ENCODE measurements at places on chromosomes 1 and 21.

DNA sequence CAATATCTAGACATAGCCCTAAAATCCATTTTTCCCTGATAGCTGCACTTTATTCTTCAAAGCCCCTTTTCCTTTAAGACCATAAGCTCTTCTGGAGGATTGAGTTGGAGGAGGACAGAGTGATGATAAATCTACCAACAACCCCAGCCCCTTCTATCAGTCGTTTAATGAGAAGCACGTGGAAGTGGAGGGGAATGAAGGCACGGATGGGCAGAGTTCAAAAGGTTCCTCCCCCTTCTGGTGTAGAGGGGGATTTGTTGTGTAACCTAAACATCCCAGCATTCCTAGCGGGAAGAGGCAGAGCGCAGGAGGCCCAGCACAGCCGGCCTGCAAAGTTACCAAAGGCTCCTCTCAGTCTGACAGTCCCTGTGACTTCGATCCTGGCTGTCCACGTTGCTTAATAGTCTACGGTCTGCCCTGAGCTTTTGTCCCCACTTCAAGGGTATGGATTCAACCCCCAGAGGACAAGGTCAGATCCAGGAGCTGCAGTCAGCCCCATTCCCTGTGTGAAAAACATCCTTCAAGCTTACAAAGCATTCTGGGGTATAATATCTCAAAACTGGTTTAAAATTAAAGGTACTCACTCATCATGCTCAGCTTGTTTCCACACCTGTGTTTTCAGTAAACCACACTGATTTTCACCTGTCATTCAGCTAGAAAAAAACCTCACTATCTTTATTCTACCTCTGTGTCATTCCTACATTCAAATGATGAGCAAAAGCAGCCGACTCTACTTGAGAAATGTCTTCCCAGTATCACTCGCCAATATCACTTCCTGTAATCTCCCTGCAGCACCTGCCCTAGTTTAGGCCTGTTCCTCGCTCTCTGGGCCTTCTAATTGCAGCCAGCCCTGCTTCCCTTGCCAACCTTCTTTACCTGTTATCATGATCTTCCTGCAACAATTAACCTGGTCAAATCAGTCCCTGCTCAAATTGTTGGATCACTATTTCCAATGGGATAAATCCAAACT, 117.9 kb downstream of the PLPP3 start:
- no peak for DNase-seq

- DNase-seq = no peak
Measured at GRCh38 chr1:47917687-47918086, 79.5 kb downstream of the TRABD2B start.

- peak; percentile 32 for DNase-seq
Measured at GRCh38 chr1:92484472-92485380, 2.0 kb downstream of the GFI1 start.

GRCh38 chr1:29650476-29650875, 414.2 kb downstream of the PTPRU start:
- DNase-seq = no peak

GRCh38 chr1:116556289-116557006, 14.4 kb downstream of the CD58 start:
- peak; percentile 98 for DNase-seq

DNA sequence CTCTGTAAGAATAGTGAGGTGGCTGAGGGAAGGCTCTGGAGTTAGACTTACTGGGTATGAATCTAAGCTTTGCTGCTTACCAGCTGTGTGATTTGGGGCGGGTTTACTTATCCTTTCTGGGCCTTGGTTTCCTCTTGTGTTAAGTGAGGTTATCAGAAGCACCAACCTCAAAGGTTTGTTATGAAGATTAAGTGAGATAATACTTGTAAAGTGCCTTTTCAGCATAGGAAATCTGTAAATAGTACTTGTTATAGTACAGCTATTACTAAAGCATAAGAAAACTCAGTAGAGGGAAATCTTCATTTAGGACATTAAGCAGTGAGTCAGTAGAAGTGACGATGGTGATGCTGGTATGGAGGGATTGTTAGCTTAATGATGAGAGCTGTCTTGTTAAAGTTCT, 12.1 kb downstream of the HHAT start:
- no peak for DNase-seq

DNA sequence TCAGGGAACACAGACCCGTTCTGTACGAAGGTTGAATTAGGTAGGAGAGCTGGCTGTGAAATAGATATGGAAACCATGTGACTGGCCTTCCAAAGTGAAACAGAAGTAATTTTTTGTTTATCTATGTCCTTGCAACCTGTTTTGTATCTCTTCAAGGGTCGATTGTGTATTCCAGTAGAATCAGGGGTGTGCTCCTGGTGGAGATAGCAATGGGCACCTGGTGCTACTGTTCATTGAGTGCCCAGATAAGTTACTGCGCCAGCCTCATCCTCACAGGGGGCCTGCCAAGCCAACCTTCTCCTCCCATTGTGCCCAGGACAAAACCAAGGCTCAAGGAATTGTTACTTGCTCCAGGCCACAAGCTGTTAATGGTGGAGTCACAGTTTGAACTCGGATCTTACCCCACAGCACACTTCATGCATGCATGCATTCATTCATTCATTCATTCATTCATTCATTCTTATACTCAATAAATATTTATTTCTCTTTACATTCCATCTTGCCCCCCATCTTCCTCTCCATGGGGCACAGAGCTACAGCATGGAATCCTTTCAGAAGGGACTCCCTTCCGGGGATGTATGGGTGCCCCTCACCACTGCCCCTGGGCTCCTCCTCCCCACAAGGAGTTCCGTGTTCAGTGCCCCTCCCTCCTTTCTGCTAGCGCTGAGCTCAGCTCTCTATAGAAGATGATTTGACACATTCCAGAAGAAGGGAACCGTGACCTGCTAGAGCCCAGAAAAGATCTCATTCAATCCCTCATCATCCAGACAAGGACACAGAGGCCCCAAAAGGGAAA, 24.0 kb downstream of the ADORA1 start:
- DNase-seq = no peak

DNA sequence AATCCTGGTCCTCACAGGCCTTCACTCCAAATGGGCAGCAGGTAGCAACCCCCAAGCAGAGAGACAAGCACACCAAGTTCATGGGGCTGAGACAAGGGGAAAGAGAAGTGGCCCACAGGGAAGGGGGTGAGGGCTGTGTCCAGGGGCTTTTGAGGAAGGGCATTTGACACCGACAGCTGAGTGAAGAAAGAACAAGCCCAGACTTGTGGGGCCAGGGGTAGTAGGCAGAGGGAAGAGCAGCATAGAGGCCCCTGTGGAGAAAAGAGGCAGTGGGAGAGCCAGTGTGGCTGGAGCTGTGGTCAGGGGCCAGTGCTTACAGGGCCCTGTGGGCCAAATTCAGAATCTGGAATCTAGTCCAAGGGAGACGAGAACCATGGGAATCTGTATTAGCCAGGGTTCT, 85.4 kb downstream of the IGSF21 start:
- no peak for DNase-seq

GRCh38 chr1:221442056-221442455, 299.8 kb downstream of the DUSP10 start:
- no peak for DNase-seq

DNA sequence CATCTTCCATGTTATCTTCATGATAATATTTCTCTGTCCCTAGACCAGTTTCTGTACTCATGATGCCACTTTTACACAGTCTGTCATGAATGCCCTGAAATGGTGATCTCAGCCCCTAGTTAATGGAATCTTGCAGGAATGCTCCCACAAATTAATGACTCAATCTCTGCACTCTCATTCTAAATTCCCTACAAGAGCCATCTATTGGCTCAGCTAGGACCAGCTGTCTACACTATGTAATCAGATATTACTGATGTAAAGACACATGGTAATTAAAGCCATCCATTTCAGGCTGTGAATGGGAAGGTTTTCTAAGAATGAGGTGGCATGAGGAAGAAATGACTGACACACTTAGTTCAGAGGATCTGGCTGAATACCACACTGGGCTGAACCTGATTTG, 199.1 kb upstream of the KCND3 start:
- DNase-seq = no peak

GRCh38 chr1:170326186-170326585, 180.4 kb downstream of the NTMT2 start:
- no peak for DNase-seq

DNA sequence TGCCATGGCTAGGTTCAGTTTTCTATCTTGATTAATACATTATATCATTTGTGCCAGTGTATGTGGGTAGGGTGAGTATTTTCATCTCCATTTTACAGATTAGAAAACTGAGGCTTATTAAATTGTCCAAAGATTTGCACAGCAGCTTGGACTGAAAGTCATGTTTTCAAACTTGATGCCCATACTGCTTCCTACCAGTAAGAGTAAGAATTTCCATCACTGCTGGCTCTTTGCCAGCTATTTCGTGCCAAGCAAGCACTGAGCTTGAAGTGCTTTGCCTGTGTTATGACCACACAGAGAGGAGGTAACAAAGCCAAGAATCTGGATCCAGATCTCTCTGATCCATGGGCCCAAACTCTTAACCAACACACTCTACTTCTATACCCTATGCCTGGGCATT, 295.0 kb downstream of the VAV3 start:
- no peak for DNase-seq

- DNase-seq = no peak
Measured at GRCh38 chr1:226603022-226603857, 54.7 kb downstream of the STUM start.

DNA sequence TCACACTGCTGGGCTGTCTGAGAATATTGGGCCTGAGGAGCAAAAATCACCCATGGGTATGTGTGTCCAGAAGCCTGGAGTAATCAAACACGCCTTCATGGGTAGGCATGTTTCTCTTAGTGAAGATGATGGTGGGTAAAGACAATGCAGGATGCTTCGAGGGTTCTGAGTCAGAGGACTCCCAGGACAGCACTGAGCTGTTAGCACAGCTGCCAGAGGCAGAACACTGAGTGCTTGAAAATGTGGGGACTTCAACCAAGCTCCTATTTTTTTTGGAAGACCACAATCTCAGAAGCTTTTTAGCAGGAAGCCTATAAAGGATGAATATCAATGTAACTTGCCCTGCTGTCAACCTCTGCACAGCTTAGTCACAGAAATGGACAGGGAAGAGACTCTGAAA, 7.9 kb upstream of the NT5C1A start:
- DNase-seq = no peak

DNA sequence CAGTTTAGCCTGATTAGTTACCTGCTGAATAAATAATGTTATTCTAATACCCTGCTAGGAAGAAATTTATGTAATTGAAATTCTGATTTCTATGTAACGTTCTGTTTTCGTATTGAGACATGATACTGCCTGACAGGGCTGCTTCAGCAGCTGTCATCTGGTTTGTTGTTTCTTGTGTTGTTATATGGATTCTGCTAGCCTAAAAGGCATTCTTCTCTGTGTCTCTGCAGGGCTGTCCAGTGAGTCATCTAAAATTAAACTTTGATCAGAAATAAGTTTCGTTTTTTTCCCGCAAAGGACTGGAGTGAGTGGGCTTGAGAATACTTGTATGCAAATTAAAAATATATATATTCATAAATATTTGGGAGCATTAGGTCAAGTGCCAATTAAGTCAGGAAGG, 93.0 kb downstream of the DYRK1A start:
- no peak for DNase-seq

- no peak for DNase-seq
Measured at GRCh38 chr1:235225299-235225698, 64.2 kb upstream of the RBM34 start.

- DNase-seq = no peak
Measured at GRCh38 chr1:197984289-197984688, 67.1 kb downstream of the LHX9 start.

GRCh38 chr1:111731956-111732355, 7.2 kb downstream of the INKA2 start:
- no peak for DNase-seq

DNA sequence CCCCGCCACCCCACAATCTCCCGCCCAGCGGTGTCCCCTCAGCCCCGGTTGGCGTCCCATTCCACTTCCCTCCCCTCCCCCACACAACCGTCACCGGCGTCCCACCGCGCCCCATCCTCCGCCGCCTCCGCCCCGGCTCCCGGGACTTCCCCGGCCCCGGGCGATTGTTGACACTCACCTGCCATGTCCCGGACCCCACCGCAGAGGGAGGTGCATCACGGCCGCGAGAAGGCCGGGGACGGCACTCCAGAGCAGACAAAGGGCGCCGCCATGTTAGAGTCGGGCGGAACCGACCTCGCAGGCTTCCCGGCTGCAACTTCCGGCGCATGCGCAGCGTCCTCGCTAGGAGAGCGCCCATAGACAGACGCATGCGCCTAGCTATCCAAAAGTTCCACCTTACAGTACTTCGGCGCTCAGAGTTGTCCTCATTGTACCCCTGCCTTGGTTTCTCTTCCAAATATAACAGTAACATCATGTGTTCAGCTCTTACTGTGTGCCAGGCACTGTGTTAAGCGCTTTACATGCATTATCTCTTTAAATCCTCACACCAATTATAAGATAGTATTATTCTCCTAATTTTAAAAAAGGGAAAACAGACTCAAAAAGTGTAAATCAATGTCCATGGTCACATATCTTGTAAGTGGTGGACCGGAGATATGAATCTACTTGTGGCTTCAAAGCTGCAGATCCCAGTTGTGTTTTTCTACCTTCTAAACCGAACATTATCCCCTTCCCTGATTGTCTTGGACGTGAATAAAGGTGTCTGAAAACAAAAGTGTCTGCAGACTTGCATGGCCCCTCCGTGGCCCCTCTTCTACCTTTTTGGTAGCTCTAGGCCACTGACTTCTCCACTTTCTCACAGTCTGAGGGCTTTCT, at the start of gene ZBTB17:
TSS of gene ZBTB17 (minus strand) at position 297 of the 876 bp plus-strand sequence. CDS start 27,606 bp downstream, outside the sequence.
- DNase-seq = peak; percentile 99

GRCh38 chr1:34858901-34859445, 576 bp downstream of the SMIM12 start:
- DNase-seq = peak; percentile 35

Data from suppressor macrophage treated with lipopolysaccharide for 1 hour (primary cell).